ENCODE measurements at places on chromosomes 4 and X.

GRCh38 chr4:106746451-106746850 lies 289.7 kb downstream of the DKK2 start:
- no peak for DNase-seq

DNA sequence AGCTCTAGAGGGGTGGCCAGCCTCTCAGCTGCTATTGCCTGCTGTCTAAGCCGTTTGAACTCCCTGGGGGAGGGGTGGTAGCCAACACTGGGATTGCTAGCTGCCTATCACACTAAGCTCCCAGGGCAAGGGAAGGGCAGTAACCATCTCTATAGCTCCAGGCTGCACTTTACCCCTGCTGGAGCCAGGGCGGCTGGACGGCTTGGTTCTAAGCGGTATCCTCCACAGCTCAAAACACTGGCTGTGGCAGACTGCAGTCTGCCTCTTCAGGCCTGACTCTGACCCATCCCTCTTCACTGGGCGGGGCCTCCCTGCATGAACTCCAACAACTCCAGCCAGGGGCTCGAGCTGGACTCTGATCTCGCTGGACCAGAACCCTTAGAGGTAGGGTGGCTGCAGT lies 55.3 kb upstream of the GNRHR start:
- no peak for DNase-seq

DNA sequence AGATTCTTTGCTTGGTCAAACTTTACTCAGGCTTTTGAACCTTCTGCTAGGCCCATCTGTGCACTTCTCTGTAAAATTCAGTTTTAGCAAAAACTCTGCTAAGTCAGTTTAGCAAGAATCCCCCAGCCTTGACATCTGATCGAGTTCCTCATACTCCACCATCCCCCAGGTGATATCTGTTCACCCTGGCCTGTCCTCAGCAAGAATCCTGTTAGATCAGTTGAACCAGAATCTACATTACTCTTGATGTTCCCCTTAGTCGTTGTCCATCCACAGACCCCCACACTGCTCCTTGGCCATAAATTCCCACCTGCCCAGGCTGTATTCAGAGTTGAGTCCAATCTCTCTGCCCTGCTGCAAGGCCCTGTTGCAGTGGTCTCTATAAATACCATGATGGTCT lies 162.6 kb downstream of the ZNF674 start:
- DNase-seq, result no peak

GRCh38 chr4:120446051-120446567 lies 379.5 kb upstream of the MAD2L1 start:
- no peak for DNase-seq

- DNase-seq, result no peak
These were observed 33.4 kb upstream of the RBM47 start for GRCh38 chr4:40662962-40663604.

DNA sequence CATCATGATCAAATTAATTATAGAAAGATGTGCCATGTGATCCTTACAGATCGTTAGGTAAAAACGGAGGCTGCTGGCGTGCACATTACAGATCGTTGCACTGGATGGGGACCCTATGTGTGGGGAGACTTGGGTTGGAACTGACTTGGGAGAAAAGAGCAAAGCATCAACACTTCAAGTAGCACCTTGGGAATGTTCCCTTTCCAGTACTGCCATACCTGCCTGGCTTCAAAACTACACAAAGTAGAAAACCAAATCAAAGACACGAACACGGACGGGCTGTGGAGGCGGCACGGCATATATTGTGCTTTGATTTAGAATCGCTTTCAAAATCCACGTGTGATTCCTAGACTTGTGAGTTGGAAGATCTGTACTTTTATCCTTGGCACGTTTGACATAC lies 898 bp downstream of the CMC4 start:
- no peak for DNase-seq

DNA sequence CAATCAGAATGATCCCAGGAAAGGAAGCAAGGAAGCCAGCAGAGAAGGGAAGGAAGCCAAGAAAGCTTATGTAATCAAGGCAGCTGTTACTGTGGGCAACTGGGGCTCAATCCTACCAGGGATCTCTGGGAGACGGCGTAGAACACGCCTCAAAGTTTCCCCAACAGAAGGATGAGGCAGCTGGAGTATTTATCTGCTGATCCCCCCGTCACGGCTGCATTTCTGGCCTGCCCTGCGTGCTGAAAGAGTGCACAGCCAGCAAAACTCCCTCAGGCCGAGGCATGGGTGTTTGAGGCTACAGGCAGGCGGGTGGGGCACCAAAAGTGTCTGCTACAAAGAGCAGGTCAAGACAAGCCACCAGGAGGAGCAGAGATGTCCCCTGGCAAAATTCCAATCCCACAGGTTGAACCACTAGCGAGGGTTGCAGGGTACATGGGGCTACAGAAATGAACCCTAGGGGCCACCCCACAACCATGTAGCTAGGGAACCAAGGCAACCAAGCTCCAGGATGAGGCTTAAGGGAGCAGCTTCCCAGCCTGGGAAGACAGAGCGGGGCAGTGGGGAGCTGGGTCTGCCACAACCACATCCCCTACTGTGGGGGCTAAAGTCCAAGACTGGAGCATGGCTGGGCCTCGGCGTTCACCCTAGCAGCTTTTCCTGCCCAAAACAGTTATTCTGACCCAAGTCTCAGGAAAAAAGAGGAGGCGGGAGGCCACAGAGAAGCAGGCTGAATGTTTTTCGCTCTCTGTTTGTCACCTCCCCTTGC lies 113.4 kb downstream of the BCOR start:
- no peak for DNase-seq

GRCh38 chr4:7600247-7600646 lies 165.5 kb upstream of the PSAPL1 start:
- no peak for DNase-seq

GRCh38 chr4:51884055-51884454 lies 41.1 kb downstream of the DCUN1D4 start:
- DNase-seq, result no peak

DNA sequence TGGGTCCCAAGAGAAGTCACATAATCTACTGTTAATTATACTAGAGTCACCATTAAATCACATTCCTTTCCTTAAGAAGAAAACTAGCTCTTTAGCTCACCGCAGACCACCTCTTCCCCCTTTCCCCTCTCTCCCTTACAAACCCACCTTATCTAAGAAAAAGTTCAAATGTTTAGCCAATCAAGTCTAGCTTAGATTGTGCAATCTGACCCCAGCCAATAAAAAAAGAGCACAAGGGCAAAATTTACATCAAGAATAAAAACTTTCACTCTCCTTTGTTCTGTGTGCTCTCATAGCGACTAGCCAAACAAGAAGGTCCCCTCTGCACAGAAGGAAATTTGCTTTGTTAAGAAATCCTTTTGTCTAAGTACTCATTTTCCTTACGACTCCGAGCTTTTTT lies 76.3 kb downstream of the TMEM156 start:
- no peak for DNase-seq

GRCh38 chr4:159298502-159298901 lies 195.6 kb downstream of the RAPGEF2 start:
- DNase-seq, result no peak

DNA sequence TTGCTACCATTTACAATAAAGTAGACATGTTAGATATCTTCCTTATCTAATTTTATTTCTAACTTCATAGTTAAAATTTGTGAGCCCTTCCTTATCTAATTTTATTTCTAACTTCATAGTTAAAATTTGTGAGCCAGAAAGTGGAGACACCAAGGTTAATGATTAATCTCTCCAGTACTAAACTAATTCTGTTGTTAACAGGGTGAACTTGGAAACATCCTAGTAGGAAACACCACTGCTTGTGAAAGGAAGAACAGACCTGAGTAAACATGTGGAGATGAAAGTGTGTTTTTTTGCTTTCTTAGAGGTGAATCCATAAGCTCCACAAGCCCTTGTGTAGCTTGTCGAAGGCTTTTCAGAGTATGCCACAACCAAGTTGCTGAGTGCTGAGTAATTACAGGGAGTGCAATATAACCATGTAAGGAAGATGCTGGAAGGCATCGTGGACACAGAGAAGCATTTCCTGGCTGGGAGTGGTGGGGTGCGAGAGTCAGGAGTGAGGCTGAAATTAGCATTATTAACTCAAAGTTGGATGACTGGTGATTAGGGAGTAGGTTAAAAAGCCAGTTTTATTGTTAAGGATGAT lies 118.6 kb upstream of the NEIL3 start:
- DNase-seq, result no peak

GRCh38 chr4:153364061-153364460 lies 19.6 kb downstream of the MND1 start:
- DNase-seq, result no peak

GRCh38 chrX:153216926-153217325 lies 37.8 kb downstream of the MAGEA1 start:
- DNase-seq, result no peak

GRCh38 chrX:23382572-23382971 lies 47.9 kb downstream of the PTCHD1 start:
- DNase-seq, result no peak

- no peak for DNase-seq
These were observed 100.0 kb downstream of the NR3C2 start for GRCh38 chr4:148341980-148342800.

GRCh38 chrX:12700745-12701144 lies 90.5 kb upstream of the PRPS2 start:
- DNase-seq, result no peak

DNA sequence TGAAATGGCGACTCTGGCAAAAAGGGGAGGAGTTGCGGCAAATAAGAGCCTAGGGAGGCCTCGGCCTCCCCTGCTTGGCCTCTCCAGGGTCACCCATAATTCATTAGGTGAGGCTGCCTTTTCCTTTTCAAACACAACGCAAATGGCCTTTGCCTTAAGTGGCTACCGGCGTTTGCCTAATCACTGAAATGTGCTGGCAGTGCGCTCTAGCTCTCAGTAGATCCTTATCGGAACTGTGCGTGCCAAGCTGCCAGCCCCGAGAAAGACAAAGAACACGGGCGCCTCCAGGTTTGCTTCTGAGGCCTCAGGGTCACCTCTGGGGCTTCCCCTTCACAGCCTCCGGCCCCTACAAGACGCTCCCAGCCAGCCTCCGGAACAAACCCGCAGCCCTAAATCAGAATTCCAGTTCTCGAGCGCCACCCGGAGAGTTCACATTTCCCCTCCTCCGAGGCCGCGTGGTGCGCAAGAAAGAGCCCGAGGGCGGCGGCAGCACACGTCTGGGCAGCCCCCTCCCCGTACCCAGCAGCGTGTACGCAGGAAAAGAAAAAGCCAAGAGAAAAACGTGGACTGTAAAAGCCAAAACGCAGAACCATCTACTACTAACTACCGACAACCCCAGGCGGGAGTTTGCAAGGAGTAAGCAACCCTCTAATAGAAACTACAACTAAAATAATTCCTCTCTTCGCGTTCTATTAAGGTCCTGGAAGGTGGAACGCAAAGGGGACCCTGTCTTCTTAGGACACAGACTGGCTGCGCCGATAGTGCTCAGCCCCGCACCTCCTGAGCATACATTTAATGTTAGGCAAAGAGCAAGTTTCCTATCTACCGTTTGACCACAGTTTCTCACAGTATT lies 76.5 kb upstream of the BCOR start:
- DNase-seq, result no peak

GRCh38 chr4:17055788-17056187 lies 157.3 kb upstream of the LDB2 start:
- no peak for DNase-seq

DNA sequence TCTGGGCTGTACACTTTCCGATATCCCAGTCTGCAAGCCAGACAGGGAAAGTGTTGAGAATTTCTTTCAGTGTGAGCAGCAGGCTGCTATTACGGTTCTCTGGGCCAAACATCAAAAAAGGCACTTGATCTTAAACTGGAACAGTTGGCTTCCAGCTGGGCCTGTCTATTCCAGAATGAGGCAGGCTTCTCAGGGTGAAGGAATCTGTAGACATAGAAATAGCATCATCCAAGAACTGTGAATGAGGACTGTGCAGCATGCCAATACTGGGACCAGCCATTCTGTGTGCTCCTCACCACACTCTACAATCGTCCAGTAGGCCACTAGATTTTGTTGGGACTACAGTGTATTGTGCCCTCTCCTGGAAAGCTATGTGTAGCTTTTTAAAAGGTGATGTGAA lies 31.1 kb downstream of the ART3 start:
- DNase-seq, result no peak

DNA sequence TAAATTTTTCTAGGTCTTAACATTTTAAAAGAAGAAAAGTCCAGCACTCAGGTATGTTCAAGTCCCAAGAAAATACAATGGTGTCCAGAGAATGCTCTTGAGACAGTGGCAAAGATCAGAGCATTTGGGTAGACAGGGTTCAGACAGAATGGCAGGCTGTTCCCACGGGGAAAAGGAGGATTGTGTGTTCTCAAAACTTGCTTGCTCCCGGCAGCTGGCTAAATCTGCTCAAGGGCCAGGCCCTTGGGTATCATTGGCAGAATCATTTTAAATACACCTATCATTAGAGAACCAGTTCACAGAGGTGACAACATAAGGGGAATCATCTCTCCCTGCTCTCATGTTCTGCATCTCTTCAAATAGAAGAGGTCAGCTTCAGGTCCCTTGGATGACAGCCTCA lies 456.3 kb downstream of the DTHD1 start:
- DNase-seq, result no peak

DNA sequence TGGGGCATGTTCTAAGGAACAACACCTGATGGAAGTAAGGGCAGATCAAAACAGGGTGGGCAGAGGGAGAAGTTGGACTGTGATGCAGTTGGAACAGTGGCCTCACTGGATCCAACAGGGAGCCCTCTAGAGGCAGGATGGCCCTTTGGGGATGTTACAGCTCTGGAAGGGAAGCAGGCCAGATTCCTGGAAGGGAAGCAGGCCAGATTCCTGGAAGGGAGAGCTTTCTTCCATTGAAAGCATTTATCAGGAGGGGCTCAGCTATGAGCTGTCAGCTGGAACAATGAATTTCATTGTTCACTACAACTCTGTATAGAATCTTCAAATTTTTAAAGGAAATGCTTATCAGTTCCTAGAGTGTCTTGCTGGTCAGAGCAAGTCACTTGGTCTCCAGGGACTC lies 17.7 kb downstream of the IL15 start:
- DNase-seq, result no peak

- DNase-seq, result no peak
These were observed 150.8 kb downstream of the STIM2 start for GRCh38 chr4:27011401-27011800.

DNA sequence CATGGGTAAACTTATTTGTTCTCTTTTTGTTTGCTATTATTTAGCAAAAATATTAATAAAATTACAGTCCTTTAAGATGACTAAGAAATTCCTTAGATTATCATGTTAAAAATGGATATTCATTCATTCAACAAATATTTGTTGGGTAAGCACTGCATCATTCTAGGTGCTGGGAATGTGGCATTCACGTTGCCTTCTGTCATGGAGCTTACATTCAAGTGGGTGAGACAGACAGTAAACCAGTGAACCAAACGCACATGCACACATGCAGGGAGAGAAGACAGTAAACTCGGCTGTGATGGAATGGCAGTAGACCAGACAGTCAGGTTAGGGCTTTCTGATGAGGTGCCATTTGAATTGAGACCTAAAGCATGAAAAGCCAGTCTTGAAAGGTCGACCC lies 91.8 kb downstream of the STOX2 start:
- no peak for DNase-seq

DNA sequence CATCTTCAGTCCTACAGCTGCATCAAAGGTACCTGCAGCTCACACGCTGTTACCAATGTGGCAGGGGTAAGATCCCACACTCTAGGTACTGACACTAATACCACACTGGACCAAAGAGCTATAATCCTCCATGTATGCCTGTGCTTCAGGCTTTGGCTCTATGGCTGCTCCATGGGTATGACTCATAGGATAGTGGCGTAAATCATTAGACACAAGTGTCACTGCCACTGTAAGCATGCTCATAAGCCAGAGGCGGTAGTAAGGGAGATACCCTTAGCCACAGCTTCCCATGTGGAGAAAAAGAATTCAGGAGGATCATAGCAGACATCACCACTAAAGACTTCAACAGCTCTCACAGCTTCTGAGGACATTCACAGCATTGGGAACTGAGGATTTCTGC lies 287.5 kb downstream of the ACTRT1 start:
- no peak for DNase-seq
